Aorta (tissue), 5 donors: ENCODE measurements at places on chromosomes 12 and 14. TPM values are rescaled to one million over a fixed set of nuclear protein-coding genes. Genes with fewer than 3 reads are reported as not detected.

CLSTN3 gene
- 77.2 TPM for total RNA-seq

C12orf75 gene
- 75.9 TPM for total RNA-seq

DNA sequence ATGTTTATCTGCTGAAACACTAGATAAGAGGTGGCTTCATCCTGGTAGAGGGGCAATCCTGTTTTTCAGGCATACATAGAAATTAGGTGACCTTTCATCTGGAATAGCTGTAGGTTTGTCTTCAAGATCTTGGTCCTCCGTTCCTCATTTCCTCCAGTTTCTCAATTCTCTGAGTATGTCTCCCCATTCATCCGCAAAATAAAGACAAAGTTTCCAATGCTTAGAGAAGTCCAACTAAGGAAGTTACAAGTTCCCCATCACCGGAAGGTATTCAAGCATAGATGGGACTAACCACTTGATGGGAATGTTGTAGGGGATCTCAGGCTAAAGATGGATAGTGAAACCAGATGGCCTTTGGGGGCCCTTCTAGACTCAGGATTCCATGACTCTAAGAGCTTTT, 34.3 kb downstream of the ERG28 start:
- H3K4me1 ChIP-seq: no peaks in the 10 kb centered on the region
- no peak overlapping the region for H3K4me3 ChIP-seq
- no peaks in the 10 kb centered on the region for H3K27me3 ChIP-seq
- no peak overlapping the region for H3K27ac ChIP-seq
- no peaks in the 10 kb centered on the region for H3K36me3 ChIP-seq
- DNase-seq: no peak

GRCh38 chr14:30227876-30228275, 300.2 kb upstream of the PRKD1 start:
- no peak overlapping the region for H3K4me3 ChIP-seq
- H3K27ac ChIP-seq: peak overlapping the region; percentile 36
- H3K27me3 ChIP-seq: no peaks in the 10 kb centered on the region

DNA sequence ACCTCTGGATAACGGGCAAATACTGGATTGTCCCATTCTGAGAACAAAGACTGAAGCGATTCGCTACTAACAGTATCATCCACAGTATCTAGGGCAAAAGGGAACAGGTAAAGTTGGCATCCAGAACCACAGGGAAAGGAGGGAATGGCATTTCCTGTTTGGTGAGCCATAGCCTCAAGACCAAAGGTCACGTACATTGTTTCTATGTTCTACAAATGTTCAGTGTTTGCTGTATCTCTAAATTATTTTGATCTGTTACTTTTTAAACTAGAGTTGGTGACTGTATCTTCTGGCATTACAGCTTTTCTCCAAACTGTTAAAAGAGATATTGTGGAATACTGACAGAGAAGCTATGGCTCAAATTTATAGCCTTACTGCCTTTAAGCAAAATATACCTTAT, 9.7 kb downstream of the MLH3 start:
- H3K4me3 ChIP-seq: no peak overlapping the region
- peaks cover 2% of the 10 kb centered on the region for H3K4me1 ChIP-seq
- H3K27me3 ChIP-seq: no peaks in the 10 kb centered on the region
- H3K36me3 ChIP-seq: peaks cover 1% of the 10 kb centered on the region
- no peak overlapping the region for H3K27ac ChIP-seq

DNA sequence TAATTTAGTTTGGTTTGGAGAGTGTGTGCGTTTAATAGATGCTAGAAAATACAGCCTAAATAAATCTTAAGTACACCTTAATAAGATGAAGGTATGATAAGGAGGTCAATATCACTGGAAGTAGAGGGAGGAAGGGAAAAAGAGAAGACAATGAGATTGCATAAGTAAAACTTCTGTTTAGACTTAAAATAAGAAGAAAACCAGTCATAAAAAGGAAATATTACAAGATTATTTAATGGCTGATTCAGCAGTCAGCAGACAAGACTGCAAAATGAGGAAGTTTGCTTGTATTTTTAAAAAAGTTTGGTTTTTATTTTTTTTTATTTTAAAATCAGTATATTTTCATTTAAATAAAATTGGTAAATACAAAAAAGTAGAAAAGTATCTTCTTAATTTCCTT, 3.2 kb downstream of the SLC38A6 start:
- no peak for DNase-seq
- H3K4me3 ChIP-seq: no peak overlapping the region
- H3K27me3 ChIP-seq: no peaks in the 10 kb centered on the region
- H3K36me3 ChIP-seq: no peaks in the 10 kb centered on the region
- H3K27ac ChIP-seq: no peak overlapping the region
- peaks cover 5% of the 10 kb centered on the region for H3K4me1 ChIP-seq

GRCh38 chr14:30751646-30752416, 122.5 kb upstream of the COCH start:
- no peak overlapping the region for H3K27ac ChIP-seq
- H3K4me3 ChIP-seq: no peak overlapping the region
- no peaks in the 10 kb centered on the region for H3K4me1 ChIP-seq
- DNase-seq: no peak
- no peaks in the 10 kb centered on the region for H3K36me3 ChIP-seq

- no peaks in the 10 kb centered on the region for H3K4me1 ChIP-seq
- no peak for DNase-seq
These were observed 167.5 kb upstream of the RPL10L start for GRCh38 chr14:46819117-46819516.

- H3K4me1 ChIP-seq: peaks cover 2% of the 10 kb centered on the region
- no peak overlapping the region for H3K4me3 ChIP-seq
These were observed 61.6 kb downstream of the SH2B3 start for GRCh38 chr12:111467092-111467856.

DNA sequence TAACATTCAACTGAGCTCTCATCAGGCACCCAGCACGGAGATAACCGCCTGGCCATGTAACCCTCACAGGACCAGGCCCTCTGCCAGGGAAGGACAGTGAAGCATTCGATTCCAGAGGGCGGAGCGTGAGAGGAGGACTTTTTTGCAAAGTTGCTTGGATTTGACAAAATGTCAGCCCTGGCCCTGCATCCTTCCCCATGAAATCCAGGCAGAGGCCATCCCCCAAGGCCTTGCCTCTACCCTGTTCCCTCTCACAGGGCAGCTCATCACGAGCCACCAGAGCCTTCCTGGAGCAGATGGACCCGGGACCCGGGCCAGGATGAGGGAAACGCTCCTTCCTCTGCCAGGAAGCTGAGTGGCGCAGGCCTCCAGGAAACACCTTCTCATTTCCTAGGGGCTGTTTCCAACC, 17.0 kb downstream of the CAMKK2 start:
- no peaks in the 10 kb centered on the region for H3K4me1 ChIP-seq
- no peaks in the 10 kb centered on the region for H3K27me3 ChIP-seq
- DNase-seq: no peak
- H3K27ac ChIP-seq: no peak overlapping the region
- no peaks in the 10 kb centered on the region for H3K36me3 ChIP-seq

- H3K36me3 ChIP-seq: no peaks in the 10 kb centered on the region
- no peaks in the 10 kb centered on the region for H3K4me1 ChIP-seq
- H3K27me3 ChIP-seq: no peaks in the 10 kb centered on the region
- H3K27ac ChIP-seq: no peak overlapping the region
- DNase-seq: no peak
These were observed 52.8 kb downstream of the STXBP6 start for GRCh38 chr14:24996930-24997725.
